ENCODE measurements at places on chromosomes 11 and 22.

GRCh38 chr11:134390706-134391569 lies 21.1 kb downstream of the B3GAT1 start:
- DNase-seq = no peak

- no peak for DNase-seq
Measured at GRCh38 chr11:95379479-95379878, 148.5 kb upstream of the SESN3 start.

DNA sequence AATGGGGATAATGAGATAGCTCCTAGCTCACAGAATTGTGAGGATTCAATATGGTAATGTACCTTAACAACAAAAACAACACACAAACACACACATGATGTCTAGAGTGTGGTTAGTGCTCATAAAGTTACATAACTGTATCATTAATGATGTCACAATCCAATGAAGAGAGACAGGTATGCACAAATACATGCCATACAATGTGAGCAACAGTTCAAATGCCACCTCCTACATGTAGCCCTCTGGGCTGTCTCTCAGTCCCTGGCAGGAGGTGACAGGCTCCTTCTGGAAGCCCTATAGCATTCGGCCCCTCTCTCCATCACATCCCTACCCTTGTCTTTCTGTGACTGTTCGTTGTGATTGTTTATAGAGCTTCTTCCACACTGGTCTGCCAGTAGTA lies 8.3 kb upstream of the MICALL1 start:
- no peak for DNase-seq

GRCh38 chr22:19605508-19606331 lies 81.5 kb upstream of the CLDN5 start:
- no peak for DNase-seq

DNA sequence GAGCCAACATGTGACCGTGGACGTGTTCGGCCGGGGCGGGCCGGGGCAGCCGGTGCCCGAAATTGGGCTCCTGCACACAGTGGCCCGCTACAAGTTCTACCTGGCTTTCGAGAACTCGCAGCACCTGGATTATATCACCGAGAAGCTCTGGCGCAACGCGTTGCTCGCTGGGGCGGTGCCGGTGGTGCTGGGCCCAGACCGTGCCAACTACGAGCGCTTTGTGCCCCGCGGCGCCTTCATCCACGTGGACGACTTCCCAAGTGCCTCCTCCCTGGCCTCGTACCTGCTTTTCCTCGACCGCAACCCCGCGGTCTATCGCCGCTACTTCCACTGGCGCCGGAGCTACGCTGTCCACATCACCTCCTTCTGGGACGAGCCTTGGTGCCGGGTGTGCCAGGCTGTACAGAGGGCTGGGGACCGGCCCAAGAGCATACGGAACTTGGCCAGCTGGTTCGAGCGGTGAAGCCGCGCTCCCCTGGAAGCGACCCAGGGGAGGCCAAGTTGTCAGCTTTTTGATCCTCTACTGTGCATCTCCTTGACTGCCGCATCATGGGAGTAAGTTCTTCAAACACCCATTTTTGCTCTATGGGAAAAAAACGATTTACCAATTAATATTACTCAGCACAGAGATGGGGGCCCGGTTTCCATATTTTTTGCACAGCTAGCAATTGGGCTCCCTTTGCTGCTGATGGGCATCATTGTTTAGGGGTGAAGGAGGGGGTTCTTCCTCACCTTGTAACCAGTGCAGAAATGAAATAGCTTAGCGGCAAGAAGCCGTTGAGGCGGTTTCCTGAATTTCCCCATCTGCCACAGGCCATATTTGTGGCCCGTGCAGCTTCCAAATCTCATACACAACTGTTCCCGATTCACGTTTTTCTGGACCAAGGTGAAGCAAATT lies 1.8 kb downstream of the FUT4 start:
- DNase-seq = peak; percentile 48
